ENCODE measurements at places on chromosomes 13 and 19.

- H3K4me3 ChIP-seq: peak overlapping the region; percentile 77
- H3K27ac ChIP-seq: no peak overlapping the region
- H3K27me3 ChIP-seq: no peaks in the 10 kb centered on the region
- H3K36me3 ChIP-seq: peaks cover 21% of the 10 kb centered on the region
- H3K4me1 ChIP-seq: peaks cover 2% of the 10 kb centered on the region
Measured at GRCh38 chr19:11624069-11624463, 26.8 kb downstream of the ZNF627 start.

GRCh38 chr13:79678100-79678499 is 197.1 kb downstream of the NDFIP2 start:
- no peak overlapping the region for H3K4me3 ChIP-seq
- no peaks in the 10 kb centered on the region for H3K27me3 ChIP-seq
- peak overlapping the region; percentile 12 for H3K27ac ChIP-seq
- H3K4me1 ChIP-seq: peaks cover 1% of the 10 kb centered on the region

DNA sequence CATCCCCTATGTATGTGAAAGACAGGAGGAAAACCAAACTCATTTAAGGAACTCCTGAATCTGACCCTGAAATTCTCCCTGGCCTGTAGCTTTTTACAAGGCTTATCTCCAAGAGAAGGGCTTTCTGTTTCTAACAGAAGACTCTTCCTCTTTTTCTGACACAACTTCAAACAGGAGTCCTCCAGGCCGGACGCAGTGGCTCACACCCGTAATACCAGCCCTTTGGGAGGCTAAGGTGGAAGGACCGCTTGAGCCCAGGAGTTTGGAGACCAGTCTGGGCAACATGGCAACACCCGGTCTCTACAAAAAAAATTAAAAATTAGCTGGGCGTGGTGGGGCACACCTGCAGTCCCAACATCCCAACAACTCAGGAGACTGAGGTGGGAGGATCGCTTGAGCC is 41.9 kb downstream of the CARS2 start:
- H3K4me3 ChIP-seq: no peak overlapping the region
- H3K4me1 ChIP-seq: no peaks in the 10 kb centered on the region

- H3K4me1 ChIP-seq: peaks cover 2% of the 10 kb centered on the region
- H3K27ac ChIP-seq: no peak overlapping the region
- H3K36me3 ChIP-seq: no peaks in the 10 kb centered on the region
- H3K4me3 ChIP-seq: no peak overlapping the region
Measured at GRCh38 chr13:79496188-79496587, 15.2 kb downstream of the NDFIP2 start.

DNA sequence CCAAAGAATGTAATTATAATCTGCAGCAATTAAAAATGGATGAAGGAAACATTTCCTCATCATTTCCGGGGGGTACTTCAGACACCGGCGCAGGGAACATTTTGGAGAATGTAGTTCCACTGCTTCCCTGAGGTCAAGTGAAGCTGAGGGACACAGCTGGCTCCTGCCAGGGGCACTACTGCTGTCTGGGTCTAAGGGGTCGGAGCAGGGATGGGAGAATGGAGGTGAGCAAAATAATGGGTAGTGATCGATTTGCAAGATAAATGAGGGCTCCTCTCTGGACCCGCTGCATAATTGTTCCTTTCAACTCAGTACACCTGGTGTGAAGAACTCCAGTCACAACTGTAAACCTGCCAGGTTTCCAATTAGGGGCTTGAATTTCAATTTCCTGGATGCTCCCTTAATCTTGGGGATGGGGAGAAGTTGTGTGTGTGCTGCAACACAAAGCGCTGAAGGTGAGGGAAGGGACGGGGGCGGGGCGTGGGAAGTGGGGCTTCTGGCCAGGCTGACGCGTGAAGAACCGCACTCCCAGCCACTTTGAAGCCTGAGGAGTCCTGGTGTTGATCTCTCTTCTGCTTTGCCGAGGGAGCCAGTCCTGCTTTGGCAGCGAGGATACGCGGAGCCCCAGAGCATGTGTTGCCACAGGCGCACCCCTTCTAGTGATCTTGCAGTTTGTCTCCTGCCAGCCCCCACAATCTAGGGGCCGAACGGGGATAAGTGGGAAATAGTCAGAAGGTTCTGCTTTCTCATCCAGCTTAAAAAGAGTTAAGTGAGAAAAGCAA is 57.9 kb upstream of the PCDH8 start:
- no peaks in the 10 kb centered on the region for H3K36me3 ChIP-seq
- no peak overlapping the region for H3K4me3 ChIP-seq
- no peaks in the 10 kb centered on the region for H3K4me1 ChIP-seq
- H3K27me3 ChIP-seq: no peaks in the 10 kb centered on the region
- H3K27ac ChIP-seq: no peak overlapping the region
- DNase-seq: no peak

- DNase-seq: no peak
- H3K4me3 ChIP-seq: no peak overlapping the region
- H3K27me3 ChIP-seq: no peaks in the 10 kb centered on the region
- H3K4me1 ChIP-seq: peaks cover 17% of the 10 kb centered on the region
Measured at GRCh38 chr13:44711706-44712105, 135.6 kb upstream of the TSC22D1 start.

DNA sequence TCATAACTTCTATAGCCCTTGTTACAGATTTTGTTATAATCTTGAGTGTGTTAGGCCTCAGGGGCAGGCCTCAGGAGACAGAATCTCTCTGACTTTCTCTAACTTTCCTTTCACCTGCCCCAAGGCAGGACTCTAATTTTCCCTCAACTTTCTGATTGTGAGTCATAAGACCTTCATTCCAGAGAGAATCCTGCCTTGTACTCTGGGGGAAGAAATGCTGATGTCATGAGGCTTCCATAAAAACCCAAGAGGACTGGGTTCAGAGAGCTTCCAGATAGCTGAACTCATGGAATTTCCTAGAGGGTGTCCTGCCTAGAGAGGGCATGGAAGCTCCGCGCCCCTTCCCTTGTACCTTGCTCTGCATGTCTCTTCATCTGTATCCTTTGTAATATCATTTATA is 5.3 kb upstream of the KBTBD6 start:
- peaks cover 8% of the 10 kb centered on the region for H3K4me1 ChIP-seq
- H3K36me3 ChIP-seq: no peaks in the 10 kb centered on the region
- peak; percentile 52 for DNase-seq
- H3K4me3 ChIP-seq: no peak overlapping the region

DNA sequence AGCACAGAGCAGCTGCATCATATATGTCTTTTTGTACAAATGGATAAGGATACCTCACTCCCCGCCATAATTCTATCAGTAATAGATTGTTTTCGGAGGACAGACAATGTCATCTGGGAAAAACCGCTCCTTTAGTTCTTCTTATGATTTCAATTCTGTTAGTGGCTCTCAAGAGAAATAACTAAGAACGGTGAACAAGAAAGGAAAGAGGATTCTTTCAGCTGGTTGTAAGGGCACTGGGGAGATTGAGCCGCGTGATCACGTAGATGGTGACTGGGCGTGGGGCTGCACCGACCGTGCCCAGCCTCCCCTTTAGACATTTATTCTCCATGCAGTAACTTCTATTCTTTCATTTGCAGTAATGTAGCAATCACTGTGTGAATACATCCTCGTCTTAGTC is 99.4 kb upstream of the PEG3 start:
- no peaks in the 10 kb centered on the region for H3K36me3 ChIP-seq
- H3K4me3 ChIP-seq: no peak overlapping the region
- no peaks in the 10 kb centered on the region for H3K27me3 ChIP-seq
- H3K4me1 ChIP-seq: peaks cover 2% of the 10 kb centered on the region

DNA sequence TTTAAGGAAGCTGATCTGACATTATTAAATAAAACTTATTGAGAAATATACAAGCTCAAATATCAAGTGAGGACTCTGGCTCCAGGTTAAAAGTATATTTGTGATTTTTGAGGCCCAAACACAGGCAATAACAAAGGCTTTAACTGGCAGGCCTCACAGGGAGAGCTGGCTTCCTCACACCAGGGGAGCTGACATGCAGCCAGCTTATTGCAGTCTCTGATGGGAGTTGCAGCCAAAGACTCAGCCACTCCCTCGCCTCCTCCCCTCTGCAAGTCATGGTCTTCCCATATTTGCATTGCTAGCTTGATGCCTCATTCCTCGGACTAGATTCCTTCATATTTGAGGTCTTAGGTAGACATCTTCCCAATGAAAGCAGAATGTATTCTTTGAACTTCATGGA is 647.1 kb upstream of the SLITRK6 start:
- H3K36me3 ChIP-seq: no peaks in the 10 kb centered on the region
- no peaks in the 10 kb centered on the region for H3K4me1 ChIP-seq
- H3K27me3 ChIP-seq: no peaks in the 10 kb centered on the region
- DNase-seq: no peak

GRCh38 chr13:72164811-72165210 is 297.8 kb upstream of the DACH1 start:
- no peak overlapping the region for H3K27ac ChIP-seq
- H3K4me1 ChIP-seq: peaks cover 2% of the 10 kb centered on the region
- no peaks in the 10 kb centered on the region for H3K36me3 ChIP-seq
- H3K27me3 ChIP-seq: no peaks in the 10 kb centered on the region

DNA sequence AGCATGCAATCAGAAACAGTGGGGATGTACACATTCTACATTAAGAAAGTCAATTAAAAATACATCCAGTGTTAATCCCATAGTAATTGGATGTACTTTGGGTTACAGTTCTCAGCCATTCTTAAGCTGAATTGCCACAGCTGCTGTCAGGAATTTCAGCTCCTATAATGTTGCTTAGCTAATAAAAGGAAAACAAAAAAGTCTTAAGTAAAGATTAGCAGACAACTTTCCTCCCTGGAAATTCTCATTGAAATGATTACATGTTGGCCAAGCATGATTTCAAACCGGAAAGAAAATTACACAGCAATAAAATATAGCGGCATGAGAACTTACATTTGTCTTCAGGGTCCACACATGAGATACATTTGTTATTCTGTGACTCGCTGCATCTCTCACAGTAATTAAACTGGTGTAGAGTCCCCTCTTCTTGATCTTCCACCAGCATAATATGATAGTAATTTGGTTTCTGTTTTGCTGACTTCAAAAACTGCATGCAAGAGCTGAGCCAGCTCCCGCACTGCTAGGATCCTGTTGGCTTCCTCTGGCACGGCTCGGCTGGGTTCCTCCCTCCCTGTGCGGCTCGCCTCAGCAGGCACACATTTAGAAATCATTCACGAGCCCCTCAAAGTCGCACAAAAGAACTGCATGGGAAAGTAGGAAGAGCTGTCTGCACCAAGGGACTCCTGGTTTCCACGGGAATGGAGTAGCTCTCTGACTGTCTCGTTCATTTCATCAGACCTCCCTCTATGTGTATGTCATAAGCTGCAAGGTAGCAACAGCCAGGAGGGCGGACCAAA is at the start of gene HTR2A:
HTR2A (minus strand) TSS at position 713 of the 797 bp plus-strand sequence. CDS start 1,147 bp downstream, outside the sequence.
- H3K4me3 ChIP-seq: peak within 1 kb of the TSS; percentile 87
- no peak within 1 kb of the TSS for H3K27ac ChIP-seq
- H3K4me1 ChIP-seq: no peaks in the 10 kb centered on the region
- peaks cover 4% of the 10 kb centered on the region for H3K27me3 ChIP-seq

DNA sequence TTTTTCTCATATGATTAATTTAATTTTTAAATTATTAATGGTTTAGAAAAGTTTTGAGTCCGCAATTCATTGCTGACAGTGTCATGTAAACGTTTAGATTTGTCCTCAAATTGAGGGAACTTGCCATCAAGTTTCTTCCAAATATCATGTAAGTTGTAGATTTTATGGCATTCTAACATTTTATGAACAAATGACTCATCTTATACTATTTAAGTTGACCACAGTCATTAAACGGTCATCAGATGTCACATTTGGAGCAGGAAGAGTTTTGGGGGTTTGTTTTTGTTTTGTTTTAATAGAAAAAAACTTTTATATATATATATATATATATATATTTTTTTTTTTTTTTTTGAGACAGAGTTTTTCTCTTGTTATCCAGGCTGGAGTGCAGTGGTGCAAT is 4.3 kb downstream of the ZNF114 start:
- peaks cover 7% of the 10 kb centered on the region for H3K4me1 ChIP-seq
- H3K27ac ChIP-seq: no peak overlapping the region
- DNase-seq: no peak
- no peaks in the 10 kb centered on the region for H3K27me3 ChIP-seq

GRCh38 chr19:14048443-14049153 is 13.3 kb downstream of the PALM3 start:
- DNase-seq: peak; percentile 88
- H3K4me1 ChIP-seq: peaks cover 4% of the 10 kb centered on the region
- H3K27me3 ChIP-seq: no peaks in the 10 kb centered on the region
- no peak overlapping the region for H3K27ac ChIP-seq

DNA sequence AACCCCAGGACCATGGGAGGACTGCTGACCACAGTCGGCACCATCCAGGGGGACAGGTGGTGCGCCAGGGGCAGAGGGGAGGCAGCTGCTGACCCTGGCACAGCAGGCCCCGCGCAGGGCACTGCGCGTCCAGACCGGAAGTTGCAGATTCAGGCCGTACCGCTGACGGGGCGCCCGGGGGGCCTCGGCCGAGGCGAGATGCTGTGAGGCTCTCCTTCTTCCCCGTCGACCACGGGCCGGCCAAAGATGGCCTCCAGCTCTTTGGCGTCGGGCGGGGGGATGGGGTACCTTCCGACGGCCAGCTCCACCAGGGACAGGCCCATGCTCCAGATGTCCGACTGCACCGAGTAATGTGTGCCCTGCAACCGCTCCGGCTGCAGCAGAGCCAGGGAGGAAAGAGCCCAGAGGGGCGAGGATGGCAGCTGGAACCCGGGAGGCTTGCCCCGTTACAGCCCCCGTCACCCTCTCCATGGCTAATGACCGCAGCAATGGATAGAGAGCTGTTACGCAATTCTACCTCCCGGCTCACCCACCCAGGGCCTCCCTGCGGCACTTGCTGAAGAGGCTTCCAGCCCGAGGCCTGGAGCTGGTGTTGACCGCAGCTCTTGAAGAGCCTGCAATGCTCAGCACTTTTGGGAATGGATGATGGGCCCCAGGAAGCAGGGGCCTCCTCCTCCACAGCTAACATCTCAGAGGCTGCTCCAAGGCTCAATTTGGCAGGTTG is 24.7 kb downstream of the MAP2K2 start:
- no peak overlapping the region for H3K27ac ChIP-seq
- no peak for DNase-seq
- peaks cover 77% of the 10 kb centered on the region for H3K36me3 ChIP-seq
- peaks cover 5% of the 10 kb centered on the region for H3K4me1 ChIP-seq
- no peak overlapping the region for H3K4me3 ChIP-seq

Data from mesenchymal stem cell (in vitro differentiated cells and primary cell).